ENCODE measurements at places on chromosomes 2 and 18. TPM values are rescaled to one million over a fixed set of nuclear protein-coding genes. Genes with fewer than 3 reads are reported as not detected.
A peak's percentile ranks its signal among the peaks of the same experiment; 100 is the strongest.

GRCh38 chr2:7722212-7722910, 805.1 kb downstream of the RNF144A start:
- no peaks in the 10 kb centered on the region for H3K27me3 ChIP-seq
- no peak for DNase-seq
- H3K4me1 ChIP-seq, result peaks cover 2% of the 10 kb centered on the region
- no peak overlapping the region for H3K27ac ChIP-seq

- H3K4me1 ChIP-seq, result no peaks in the 10 kb centered on the region
- no peak for DNase-seq
- no peak overlapping the region for H3K4me3 ChIP-seq
- no peaks in the 10 kb centered on the region for H3K36me3 ChIP-seq
- no peaks in the 10 kb centered on the region for H3K27me3 ChIP-seq
- no peak overlapping the region for H3K27ac ChIP-seq
These were observed 213.2 kb downstream of the ANAPC1 start for GRCh38 chr2:111670776-111671175.

DNA sequence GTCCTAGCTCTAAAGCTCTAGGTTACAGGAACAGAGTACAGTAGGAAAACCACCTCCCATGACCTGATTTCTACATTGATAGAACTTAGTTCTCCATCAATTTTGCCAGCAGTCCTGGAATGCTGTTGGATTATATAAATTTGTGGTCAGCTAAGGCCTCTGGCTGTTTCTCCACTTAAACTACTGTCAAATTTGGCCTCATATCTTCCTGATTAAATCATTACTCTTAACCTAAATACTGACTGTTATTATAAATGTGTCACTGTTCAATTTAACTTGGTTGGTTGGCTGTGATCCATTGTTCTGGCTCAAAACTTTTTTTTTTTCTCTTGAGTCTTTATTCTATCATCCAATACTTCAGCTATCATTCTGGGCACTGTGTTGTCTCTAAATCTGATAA, 71.2 kb downstream of the TGFA start:
- H3K27me3 ChIP-seq, result no peaks in the 10 kb centered on the region
- no peak overlapping the region for H3K4me3 ChIP-seq
- H3K4me1 ChIP-seq, result no peaks in the 10 kb centered on the region
- no peaks in the 10 kb centered on the region for H3K36me3 ChIP-seq

- H3K27me3 ChIP-seq, result no peaks in the 10 kb centered on the region
- no peak overlapping the region for H3K4me3 ChIP-seq
- H3K27ac ChIP-seq, result no peak overlapping the region
- H3K4me1 ChIP-seq, result peaks cover 3% of the 10 kb centered on the region
- DNase-seq, result no peak
These were observed 4.4 kb downstream of the MBOAT2 start for GRCh38 chr2:8999102-8999446.

- no peaks in the 10 kb centered on the region for H3K36me3 ChIP-seq
- no peaks in the 10 kb centered on the region for H3K4me1 ChIP-seq
- H3K4me3 ChIP-seq, result no peak overlapping the region
These were observed 96.4 kb downstream of the C1QL2 start for GRCh38 chr2:119062179-119062578.

DNA sequence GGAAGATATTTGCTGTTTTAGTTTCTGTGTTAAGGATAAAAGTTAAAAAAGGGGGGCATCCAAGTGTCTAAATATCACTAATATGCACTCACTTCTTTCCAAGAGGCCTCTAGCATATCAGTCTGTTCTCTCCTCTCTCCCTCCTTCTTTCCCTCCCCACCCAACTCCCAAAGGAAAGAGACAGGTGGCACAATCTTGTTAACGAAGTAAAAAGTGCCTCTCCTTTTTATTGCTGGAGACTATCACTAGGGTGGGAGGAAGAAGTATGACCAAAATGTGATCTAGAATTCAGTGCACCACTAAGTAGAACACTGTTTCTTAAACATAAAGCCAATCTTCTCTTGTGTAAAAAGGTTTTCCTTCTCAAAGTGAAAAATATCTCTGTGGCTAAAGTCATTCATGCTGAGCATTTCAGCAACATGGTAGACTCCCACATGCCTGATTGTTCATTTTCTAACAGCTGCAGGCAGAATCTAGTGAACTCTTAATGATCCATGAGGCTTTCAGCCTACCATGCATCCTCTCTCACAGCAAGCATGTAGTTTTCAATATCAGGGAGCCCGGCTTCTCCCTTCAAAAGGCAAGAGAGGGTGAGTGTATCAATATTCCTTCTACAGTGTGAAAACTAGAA, 39.5 kb downstream of the RNU4ATAC start:
- no peak for DNase-seq
- H3K27ac ChIP-seq, result no peak overlapping the region
- no peaks in the 10 kb centered on the region for H3K36me3 ChIP-seq
- H3K4me3 ChIP-seq, result no peak overlapping the region
- H3K4me1 ChIP-seq, result peaks cover 6% of the 10 kb centered on the region

DNA sequence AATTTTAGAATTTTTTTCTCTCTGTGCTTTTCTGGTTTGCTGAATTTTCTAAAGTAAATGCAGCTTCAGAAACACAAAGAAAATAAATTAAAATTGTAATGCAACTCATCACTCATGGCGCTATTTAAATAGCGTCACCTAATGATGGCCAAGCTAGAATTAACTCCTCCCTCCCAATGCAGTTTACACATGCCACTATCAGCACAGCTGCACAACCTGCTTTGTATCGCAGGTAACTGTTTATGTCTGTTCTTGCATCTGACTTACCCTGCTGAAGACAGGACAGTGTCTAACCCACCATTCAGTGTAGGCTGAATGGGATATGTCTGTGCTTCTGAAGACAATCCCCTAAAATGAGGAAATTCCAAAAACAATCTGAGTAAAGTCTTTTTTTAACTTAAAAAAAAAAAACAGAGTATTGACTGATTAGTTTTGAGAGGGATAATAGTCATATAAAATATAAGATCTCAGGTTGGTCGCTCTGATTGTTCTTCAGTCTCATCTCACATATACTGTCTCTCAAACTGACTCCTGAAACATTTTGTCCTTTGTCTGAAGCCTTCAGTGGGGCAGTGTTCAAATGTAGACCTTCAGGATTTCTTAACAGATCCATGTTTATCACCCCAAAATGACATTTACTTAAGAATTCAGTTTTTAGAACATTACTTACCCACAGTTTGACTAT, 271.4 kb downstream of the ZEB2 start:
- H3K27ac ChIP-seq, result no peak overlapping the region
- H3K27me3 ChIP-seq, result no peaks in the 10 kb centered on the region
- no peak for DNase-seq

GRCh38 chr2:166516712-166517303, 22.8 kb upstream of the SCN7A start:
- H3K36me3 ChIP-seq, result no peaks in the 10 kb centered on the region
- H3K27me3 ChIP-seq, result no peaks in the 10 kb centered on the region
- peak; percentile 52 for DNase-seq
- H3K4me1 ChIP-seq, result peaks cover 2% of the 10 kb centered on the region
- H3K27ac ChIP-seq, result no peak overlapping the region
- no peak overlapping the region for H3K4me3 ChIP-seq

DNA sequence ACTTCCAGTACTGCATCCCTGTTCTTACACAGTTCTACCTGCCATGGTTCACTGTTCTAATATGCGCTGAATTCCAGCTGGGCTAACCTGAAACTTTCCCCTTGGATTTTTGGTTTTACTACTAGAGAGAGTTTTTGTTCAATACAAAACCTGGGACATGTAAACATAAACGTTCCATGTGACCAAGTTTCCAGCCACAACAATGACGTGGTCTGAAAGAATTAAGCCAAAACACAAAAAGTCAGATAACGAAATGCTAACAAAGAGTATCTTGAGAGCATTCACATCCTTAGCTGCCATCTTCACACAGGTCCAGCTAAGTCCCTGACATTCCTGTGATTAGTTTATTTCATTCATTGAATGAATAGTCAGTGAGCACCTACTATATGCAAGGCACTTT, 467.0 kb upstream of the PKDCC start:
- H3K36me3 ChIP-seq, result no peaks in the 10 kb centered on the region
- no peaks in the 10 kb centered on the region for H3K27me3 ChIP-seq
- H3K4me1 ChIP-seq, result peaks cover 3% of the 10 kb centered on the region
- H3K4me3 ChIP-seq, result no peak overlapping the region
- DNase-seq, result no peak

- peaks cover 14% of the 10 kb centered on the region for H3K4me1 ChIP-seq
- no peaks in the 10 kb centered on the region for H3K27me3 ChIP-seq
- H3K27ac ChIP-seq, result no peak overlapping the region
These were observed 795 bp downstream of the ANKRD39 start for GRCh38 chr2:96856776-96857666.

DNA sequence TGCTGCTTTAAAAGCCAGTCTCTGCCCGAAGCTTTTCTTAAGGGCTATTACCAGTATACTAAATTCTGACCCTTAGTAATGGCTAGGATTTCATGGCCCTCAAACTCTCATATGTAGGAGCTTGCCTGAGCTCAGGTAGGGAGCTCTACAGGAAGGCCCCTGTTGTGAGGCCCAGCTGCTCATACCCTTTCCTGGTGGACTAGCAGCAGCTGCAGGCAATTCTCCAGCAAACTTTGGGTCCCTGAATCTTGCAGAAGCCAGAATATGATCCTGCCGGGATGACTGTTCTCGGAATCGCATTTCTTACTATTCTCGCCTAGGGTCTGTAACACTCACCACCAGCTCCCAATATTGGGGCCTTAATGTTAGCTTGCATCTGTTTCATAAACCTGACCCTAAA, 106.4 kb upstream of the SERTAD2 start:
- H3K4me3 ChIP-seq, result no peak overlapping the region
- H3K36me3 ChIP-seq, result no peaks in the 10 kb centered on the region
- no peaks in the 10 kb centered on the region for H3K27me3 ChIP-seq
- no peaks in the 10 kb centered on the region for H3K4me1 ChIP-seq

DNA sequence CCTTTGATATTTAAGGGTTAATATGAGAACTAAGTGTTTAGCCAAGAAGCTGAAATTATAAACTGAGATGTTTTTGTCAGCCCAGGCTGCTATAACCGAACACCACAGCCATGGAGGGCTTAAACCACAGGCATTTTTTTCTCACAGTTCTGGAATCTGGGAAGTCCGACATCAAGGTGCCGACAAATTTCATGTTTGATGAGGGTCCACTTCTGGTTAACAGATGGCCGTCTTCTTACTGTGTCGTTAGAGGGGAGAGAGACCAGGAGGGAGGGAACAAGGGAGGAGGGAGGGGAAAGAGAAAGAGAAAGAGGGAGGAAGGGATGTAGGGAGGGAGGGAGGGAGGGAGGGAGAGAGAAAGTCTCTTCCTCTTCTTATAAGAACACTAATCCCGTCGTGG, 6.5 kb upstream of the CNDP2 start:
- H3K4me1 ChIP-seq, result no peaks in the 10 kb centered on the region
- H3K27me3 ChIP-seq, result no peaks in the 10 kb centered on the region
- DNase-seq, result no peak
- no peak overlapping the region for H3K4me3 ChIP-seq
- H3K36me3 ChIP-seq, result no peaks in the 10 kb centered on the region
- no peak overlapping the region for H3K27ac ChIP-seq

DNA sequence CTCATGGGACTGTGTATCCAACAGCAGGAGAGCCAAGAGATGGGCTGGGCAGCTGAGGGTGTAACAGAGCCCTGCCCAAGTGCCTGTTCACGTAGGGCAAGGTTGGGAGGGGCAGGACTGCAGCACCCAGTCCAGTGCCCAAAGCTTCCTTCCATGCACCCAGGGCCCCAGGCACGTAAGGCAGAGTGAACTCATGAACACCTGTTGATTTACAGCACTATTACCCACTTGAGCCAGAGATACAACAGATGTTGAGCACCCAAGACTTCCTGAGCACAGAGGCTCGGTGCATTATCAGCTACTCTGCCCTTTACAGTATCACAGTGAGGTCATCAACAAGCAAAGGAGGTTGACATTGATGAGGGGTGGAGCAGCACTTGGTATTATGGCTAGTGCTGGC, 50.2 kb upstream of the FHL2 start:
- no peak for DNase-seq
- H3K4me1 ChIP-seq, result no peaks in the 10 kb centered on the region
- H3K27me3 ChIP-seq, result no peaks in the 10 kb centered on the region
- no peak overlapping the region for H3K4me3 ChIP-seq
- no peak overlapping the region for H3K27ac ChIP-seq
- no peaks in the 10 kb centered on the region for H3K36me3 ChIP-seq

- no peaks in the 10 kb centered on the region for H3K4me1 ChIP-seq
- H3K4me3 ChIP-seq, result no peak overlapping the region
- DNase-seq, result no peak
- no peaks in the 10 kb centered on the region for H3K36me3 ChIP-seq
- H3K27ac ChIP-seq, result no peak overlapping the region
These were observed 1111.0 kb upstream of the SLC39A10 start for GRCh38 chr2:194545978-194546377.

GRCh38 chr2:119305497-119306195, 61.0 kb downstream of the C2orf76 start:
- no peaks in the 10 kb centered on the region for H3K36me3 ChIP-seq
- no peak overlapping the region for H3K4me3 ChIP-seq
- no peak for DNase-seq
- H3K27ac ChIP-seq, result peak overlapping the region; percentile 76
- H3K27me3 ChIP-seq, result no peaks in the 10 kb centered on the region
- peaks cover 1% of the 10 kb centered on the region for H3K4me1 ChIP-seq

- no peak overlapping the region for H3K4me3 ChIP-seq
- no peak for DNase-seq
- no peak overlapping the region for H3K27ac ChIP-seq
- no peaks in the 10 kb centered on the region for H3K27me3 ChIP-seq
- no peaks in the 10 kb centered on the region for H3K36me3 ChIP-seq
- no peaks in the 10 kb centered on the region for H3K4me1 ChIP-seq
These were observed 1085.3 kb upstream of the CNTNAP5 start for GRCh38 chr2:122939796-122940195.

- H3K27ac ChIP-seq, result no peak overlapping the region
- H3K27me3 ChIP-seq, result no peaks in the 10 kb centered on the region
- no peak overlapping the region for H3K4me3 ChIP-seq
- peaks cover 8% of the 10 kb centered on the region for H3K4me1 ChIP-seq
These were observed 88.1 kb downstream of the ZBTB7C start for GRCh38 chr18:48321121-48321520.

- no peaks in the 10 kb centered on the region for H3K4me1 ChIP-seq
- no peak overlapping the region for H3K4me3 ChIP-seq
- H3K36me3 ChIP-seq, result no peaks in the 10 kb centered on the region
- no peaks in the 10 kb centered on the region for H3K27me3 ChIP-seq
- H3K27ac ChIP-seq, result no peak overlapping the region
These were observed 94.1 kb downstream of the SH3YL1 start for GRCh38 chr2:169741-170140.

GPR35 gene
- 3.4 TPM for total RNA-seq

SERPINB12 gene
- total RNA-seq, result not detected

ATP6V1B1 gene
- 11.9 TPM for total RNA-seq

NOP58 gene
- total RNA-seq, result 64.0 TPM

SIX2 gene
- total RNA-seq, result not detected

PROKR1 gene
- not detected for total RNA-seq

MRO gene
- 3.2 TPM for total RNA-seq

GAD1 gene
- not detected for total RNA-seq

Measured in ovary (tissue), 10 donors.